Stimulated activated CD4-positive, alpha-beta T cell treated with anti-CD3 and anti-CD28 coated beads, Interleukin-15, amount 100 ng/mL, for 48 hours (primary cell): ENCODE measurements at places on chromosomes 11 and 22.

- no peak for DNase-seq
These were observed 67.7 kb downstream of the DCDC1 start for GRCh38 chr11:31301549-31302510.

DNA sequence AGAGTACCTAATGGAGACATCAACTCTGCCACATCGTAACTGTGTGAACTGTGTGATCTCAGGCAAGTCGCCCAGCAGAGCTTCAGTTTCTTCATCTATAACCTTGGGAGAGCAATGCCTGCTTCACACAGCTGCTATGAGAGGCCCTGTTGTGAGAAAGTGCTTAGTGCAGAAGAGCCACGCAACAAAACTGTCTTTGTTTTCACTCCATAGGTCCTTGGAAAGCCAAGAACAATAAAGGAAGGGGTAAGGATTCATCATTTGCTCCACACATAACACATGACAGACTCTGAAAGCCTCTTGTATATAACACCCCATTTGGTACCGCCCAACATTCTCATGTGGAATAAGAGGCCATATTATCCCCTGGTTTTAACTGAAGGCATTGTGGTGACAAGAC, 231.9 kb upstream of the ISX start:
- no peak for DNase-seq

DNA sequence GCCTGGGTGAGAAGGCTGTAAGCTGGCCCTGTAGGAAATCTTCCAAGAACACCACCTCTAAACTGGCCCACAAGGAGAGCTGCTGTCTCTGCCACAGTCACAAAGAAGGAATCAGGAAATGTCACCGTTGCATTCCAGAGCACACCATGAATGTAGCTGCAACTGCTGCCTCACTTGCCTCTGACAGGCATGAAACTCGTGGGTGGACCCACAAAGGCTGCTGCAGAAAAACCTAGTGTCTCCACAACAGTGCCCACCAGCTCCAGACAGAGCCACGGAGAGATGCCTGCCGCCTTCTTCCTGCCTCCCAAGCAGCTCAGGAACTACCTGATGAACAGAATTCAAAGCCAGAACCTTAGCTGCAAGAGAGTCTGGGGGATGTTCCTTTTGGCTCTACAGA, 10.5 kb downstream of the DNAJB13 start:
- no peak for DNase-seq

DNA sequence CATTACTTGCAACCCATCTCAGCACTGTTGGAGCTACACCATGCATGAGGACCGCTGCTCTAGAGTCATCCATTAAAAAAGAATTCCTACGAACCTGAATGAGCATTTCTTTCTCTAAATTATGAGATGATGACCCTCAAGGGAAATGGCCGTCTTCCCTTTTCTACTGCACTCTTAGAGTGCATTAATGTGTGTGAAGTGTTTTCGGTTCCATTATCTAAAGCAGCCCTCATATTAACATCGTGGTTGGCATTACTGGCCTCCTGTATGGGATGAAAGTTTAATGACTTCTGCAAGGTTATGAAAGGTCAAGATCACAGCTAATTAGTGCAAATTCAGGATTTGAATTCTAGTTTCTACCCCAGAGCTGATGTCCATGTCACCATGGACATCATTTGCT, 16.7 kb downstream of the CD44 start:
- DNase-seq = no peak

GRCh38 chr11:95715777-95716241, 73.8 kb downstream of the FAM76B start:
- peak; percentile 35 for DNase-seq

GRCh38 chr22:37082251-37082873, 27.2 kb downstream of the TMPRSS6 start:
- peak; percentile 43 for DNase-seq

GRCh38 chr22:36324414-36324813, 63.4 kb downstream of the MYH9 start:
- no peak for DNase-seq

DNA sequence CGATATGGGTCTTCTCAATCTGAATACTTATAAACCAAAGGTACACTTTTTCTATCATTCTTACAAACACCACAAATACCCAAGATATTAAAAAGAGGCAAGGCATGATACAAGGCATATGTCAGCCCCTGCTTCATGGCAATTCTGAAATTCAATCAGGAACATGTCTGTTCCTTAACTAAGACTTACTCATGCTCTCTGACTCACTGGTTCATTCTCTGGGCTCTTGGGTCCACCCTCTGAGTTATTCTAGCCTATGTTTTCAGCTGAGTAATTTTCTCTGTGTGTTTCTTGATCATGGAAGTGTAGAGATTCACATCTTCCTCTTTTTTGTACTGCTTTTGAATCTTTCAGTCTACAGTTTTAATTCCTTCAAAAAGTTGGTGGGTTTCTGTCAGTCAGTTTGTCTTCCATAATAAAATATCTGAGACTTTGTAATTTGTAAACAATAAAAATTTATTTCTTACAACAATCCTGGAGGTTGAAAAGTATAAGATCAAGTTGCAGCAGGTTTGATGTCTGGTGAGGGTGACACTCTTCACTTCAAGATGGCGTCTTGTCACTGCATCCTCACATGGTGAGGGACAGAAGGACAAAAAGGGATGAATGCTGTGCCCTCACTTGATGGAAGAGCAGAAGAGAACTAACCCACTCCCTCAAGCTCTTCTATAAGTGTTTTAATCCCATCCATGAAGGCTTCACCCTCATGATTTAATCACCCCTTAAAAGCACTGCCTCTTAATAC, 211.7 kb downstream of the FAM76B start:
- DNase-seq = no peak

- peak; percentile 60 for DNase-seq
These were observed 6.3 kb upstream of the KDELR3 start for GRCh38 chr22:38461414-38462081.
